Activated CD4-positive, CD25-positive, alpha-beta regulatory T cell treated with anti-CD3 and anti-CD28 coated beads, Interleukin-2, amount 50 U/mL, for 16 hours (primary cell): ENCODE measurements at places on chromosomes 6 and 20.

DNA sequence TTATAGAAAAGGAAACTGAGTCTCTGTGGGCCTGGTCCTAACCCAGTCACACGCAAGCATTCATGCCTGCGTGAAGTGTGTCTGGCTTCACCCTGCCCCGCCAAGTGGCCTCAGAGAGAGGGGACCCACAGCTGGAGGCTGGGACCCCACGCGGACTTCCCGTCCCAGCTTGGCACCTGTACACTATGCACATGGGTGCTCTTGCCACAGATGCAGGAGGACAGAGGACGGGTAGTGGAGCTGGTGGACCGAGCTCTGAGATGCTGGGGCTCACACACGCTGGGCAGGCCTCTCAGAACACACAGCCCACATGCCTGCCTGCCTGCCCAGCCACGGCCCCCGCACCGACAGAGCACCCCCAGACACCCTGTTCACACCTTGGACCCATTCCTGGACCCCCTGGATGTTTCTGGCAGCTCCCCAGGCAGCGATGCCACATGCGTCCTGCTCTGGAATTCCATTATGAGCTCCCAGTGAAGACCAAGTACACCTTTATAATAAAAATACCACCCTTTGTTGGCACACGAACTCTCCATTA is 24.9 kb upstream of the SMOC2 start:
- no peak for DNase-seq

DNA sequence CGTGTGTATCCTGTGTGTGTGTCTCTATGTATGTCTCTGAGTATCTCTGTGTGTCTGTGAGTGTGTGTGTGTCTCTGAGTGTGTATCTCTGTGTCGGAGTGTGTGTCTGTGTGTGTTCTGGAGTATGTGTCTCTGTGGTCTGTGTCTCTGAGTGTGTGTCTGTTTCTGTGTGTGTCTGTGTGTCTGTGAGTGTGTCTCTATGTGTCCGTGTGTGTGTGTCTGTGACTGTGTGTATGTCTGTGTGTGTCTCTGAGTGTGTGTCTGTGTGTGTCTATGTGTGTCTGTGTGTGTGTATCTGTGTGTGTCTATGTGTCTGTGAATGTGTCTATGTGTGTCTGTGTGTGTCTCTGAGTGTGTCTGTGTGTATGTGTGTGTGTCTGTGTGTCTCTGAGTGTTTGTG is 73.4 kb downstream of the SRC start:
- DNase-seq, result no peak

- DNase-seq, result no peak
Observed at GRCh38 chr6:75609639-75610590, 8.2 kb downstream of the SENP6 start.

DNA sequence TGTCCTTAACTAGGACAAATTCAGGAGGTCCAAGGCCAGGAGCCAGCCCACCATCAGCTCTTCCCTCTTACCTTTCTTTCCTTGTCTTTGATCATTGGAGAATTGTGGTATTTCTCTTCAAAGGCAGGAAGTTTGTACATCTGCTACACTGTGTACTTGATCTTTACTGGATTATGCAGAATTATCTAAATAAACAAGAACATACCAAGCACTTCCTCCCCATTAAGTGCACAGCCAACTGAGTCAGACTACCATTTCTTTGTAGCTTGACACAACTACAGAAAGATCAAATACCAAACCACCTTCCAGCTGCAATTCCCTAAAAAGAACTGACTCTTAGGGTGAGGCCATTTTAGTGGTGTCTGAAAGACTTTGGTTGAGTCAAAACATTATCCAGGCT is 195.1 kb downstream of the HDGFL1 start:
- no peak for DNase-seq

DNA sequence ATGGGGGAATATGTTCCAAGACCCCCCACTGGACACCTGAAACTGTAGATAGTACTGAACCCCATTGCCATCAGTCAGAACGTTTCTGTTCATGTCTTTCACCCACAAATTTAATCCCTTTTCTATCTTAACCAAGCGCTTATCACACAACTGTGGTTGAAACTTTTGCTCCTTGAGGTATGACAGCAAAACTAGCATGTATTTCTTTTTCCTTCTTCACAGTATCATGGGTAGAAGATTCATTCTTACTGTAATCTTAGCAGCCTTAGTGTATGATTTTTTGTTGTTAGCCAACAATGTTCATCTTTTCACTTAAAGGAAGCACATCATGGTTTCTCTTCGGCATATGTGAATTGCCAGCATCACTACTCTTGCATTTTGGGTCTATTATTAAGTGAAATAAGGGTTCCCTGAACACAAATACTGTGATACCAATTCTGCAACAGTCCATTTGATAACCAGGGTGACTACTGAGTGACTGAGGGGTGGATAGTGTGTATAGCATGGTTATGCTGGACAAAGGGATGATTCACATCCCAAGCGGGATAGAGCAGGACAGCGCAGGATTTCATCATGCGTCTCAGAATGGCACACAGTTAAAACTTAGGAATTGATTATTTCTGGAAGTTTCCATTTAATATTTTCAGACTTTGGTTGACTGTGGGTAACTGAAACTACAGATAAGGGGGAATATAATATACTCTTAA is 41.8 kb downstream of the KCNS1 start:
- no peak for DNase-seq

DNA sequence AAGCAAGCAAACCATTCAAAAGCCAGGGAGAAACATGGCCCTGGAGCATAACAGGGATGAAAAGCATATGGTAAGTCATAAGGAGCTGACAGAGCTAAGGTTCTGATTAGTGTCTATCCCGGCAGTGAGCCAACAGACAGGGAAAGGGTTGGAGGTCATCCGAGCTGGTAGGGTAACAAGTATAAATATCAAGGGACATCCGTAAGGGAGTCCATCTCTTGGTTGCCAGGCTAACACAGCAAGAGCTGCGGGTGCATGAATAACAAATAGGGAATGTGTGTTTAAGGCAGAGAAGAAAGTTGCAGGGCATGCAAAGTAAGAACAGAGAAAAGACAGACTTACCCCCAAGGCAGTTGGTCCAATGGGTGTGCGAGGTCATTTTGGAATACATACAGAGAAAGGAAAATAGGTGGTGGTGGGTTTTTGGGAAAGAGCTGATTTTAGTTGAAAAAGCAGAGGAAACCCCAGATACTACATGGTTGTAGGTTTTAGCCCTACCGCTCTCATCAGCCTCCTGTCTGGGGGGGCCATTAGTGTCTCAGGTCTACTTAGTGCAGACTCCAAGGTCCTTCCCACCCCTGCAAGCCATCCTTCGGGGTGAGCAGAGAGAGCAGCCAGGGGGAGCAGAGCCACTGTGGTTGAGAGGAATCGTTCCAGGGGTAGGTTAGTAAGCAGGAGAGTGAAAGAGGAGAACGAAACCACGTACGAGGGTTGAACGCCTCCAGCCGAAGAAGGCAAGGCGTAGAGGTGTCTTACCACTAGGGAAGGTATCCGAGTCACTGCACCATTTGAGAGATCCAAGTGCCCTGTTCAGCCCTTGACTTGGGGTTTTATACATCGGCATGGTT is at the start of gene ERVFRD-1:
Gene ERVFRD-1 (minus strand): TSS at position 805 of the 848 bp plus-strand sequence. CDS start 6,415 bp downstream, outside the sequence.
- no peak for DNase-seq

GRCh38 chr6:66926060-66926459 is 1219.0 kb upstream of the EYS start:
- DNase-seq, result no peak

GRCh38 chr6:90694802-90695201 is 107.9 kb upstream of the MAP3K7 start:
- DNase-seq, result no peak

- no peak for DNase-seq
Observed at GRCh38 chr20:56454754-56455153, 13.7 kb upstream of the RTF2 start.

GRCh38 chr20:34938466-34939163 is 17.0 kb downstream of the GSS start:
- DNase-seq, result no peak

DNA sequence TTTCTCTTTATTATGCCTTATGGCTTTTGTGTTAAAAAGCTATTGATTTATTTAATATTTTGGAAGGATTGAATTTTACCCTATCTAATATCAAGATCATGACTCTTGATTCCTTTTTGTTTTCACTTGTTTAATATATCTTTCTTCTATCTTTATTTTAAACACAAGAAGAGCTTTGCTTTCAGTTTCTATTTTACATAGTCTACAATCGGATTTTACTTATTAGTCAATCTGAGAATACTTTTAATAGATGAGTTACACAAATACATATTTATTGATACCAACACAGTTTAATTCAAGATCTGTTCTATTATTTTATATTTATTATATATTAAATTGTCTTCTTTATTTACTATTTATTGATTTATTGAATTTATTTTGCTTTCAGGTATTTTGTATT is 218.8 kb downstream of the ESR1 start:
- DNase-seq, result no peak

GRCh38 chr6:43849844-43850243 is 79.8 kb downstream of the VEGFA start:
- no peak for DNase-seq

DNA sequence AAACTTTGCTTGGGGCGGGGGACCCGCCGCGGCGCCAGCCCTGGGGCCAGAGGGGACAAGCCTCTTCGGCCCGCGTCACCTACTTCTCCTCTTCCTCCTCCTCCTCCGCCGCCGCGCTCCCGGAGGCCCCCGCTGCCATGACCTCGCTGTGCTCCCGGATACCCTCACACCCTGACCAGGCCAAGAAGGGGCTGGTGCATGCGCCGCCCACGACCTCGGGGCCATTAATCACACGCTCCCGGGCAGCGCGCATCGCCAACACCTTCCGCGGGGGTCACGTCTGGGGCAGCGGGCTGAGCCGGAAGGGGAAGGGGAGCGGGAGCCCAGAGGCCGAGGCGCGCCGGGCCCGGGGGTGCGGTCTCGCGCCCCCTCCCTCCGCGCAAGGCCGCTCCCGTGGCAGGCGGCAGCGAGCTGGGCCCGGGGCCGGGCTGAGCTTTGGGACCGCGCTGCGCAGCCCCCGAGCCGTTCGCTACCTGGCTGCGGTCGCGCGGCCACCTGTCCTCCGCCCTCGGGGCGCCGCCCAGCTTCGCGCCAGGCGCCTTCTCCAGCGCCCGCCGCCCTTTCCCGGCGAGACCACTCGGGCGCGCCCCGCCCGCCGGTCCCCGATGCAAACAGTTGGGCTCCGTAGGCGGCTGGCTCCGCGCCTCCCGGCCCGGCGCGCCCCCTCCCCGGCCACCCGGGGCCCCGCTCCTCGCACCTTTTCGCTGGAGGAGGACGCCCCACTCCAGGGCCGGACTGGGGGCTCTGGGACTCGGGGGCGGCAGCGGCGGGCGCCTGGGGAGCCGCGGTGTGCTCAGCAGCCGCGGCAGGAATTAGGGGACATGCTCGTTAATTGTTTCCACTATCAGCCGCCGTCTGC is 575 bp upstream of the CNR1 start:
- DNase-seq, result no peak

- DNase-seq, result no peak
Observed at GRCh38 chr6:151534576-151534975, 40.8 kb downstream of the CCDC170 start.

DNA sequence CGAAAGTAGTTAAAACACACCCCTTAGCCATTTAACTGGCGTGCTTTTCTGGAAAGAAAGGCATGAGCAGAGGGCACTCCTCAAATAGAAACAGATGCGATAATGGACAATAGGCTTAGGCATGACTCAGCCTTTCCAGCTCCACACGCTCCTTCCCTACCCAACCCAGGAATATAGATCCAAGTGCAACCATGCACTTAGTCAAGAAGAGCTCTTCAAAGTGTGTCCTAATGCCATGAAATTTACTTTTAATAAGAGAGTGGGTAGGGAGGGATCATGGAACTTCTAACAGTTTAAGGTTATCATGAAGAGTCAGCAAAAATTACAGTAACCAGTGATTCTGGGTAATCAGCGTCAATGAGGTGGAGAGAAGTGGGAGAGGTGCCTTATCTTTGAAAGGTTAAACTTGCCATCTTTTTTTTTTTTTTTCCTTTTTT is 2.4 kb upstream of the EFHC1 start:
- DNase-seq, result no peak

DNA sequence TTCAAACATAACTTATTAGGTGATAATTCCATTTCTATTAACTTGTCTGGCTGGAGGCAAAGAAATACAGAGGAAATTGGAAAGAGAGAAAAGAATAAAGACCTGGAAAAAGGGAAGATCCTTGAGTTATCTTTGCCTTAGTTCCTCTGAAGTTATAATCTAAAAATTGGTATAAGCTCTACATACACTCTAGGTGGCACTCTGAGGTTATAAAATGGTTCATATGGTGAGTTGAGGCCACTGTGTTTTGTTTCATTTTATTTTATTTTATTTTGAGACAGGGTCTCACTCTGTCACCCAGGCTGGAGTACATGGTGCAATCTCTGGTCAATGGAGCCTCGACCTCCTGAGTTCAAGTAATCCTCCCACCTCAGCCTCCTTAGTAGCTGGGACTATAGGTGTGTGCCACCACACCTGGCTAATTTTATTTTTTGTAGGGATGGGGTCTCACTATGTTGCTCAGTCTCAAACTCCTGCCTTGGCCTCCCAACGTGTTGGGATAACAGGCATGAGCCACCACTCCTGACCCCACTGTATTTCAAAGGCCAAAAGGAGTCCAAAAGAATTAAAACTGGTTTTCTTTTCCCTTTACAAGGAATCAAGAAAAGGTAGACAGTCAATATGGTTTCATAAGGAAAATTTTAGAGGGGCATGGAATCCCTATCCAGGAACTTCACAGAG is 19.4 kb downstream of the GPX6 start:
- DNase-seq, result no peak

- DNase-seq, result peak; percentile 43
Observed at GRCh38 chr6:31822036-31822821, 5.3 kb upstream of the HSPA1B start.

- DNase-seq, result no peak
Observed at GRCh38 chr6:87799651-87800050, 97.6 kb upstream of the AKIRIN2 start.

- no peak for DNase-seq
Observed at GRCh38 chr6:123849406-123849805, 45.7 kb downstream of the NKAIN2 start.
